ENCODE measurements at places on chromosomes 11 and 22.
A peak's percentile ranks its signal among the peaks of the same experiment; 100 is the strongest.

DNA sequence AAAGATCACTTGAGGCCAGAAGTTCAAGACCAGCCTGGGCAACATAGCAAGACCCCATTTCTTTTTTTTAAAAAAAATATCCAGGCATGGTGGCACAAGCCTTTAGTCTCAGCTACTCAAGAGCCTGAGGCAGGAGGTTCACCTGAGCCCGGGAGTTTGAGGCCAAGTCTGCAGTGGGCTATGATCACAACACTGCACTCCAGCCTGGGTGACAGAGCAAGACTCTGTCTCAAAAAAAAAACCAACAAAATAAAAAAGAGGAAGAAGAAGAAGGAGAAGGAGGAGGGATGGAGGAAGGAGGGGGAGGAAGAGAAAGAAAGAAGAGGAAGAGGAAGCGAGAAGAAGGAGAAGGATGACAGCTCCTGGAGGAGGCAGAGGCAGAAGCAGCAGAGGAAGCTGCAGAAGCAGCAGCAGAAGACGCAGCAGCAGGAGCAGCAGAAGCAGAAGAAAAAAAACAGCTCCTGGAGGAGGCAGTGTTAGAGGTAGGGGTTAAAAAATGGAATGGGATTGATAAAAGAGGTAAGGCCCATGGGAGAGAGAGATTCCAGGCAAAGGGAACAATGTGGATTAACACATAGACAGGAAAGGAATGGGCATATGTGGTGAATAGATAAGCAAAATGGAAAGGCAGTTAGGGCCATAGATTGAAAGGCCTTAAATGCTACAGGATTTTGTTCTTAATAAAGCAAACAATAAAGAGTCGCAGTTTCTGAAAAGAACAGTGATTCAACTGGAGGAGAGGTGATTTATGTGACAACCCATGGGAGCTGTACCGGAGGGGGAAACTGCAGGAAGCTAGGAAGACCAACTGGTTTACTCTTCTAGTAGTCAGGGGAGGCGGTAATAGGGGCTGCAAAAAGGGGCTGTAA is 10.9 kb downstream of the PRCP start:
- DNase-seq = no peak

DNA sequence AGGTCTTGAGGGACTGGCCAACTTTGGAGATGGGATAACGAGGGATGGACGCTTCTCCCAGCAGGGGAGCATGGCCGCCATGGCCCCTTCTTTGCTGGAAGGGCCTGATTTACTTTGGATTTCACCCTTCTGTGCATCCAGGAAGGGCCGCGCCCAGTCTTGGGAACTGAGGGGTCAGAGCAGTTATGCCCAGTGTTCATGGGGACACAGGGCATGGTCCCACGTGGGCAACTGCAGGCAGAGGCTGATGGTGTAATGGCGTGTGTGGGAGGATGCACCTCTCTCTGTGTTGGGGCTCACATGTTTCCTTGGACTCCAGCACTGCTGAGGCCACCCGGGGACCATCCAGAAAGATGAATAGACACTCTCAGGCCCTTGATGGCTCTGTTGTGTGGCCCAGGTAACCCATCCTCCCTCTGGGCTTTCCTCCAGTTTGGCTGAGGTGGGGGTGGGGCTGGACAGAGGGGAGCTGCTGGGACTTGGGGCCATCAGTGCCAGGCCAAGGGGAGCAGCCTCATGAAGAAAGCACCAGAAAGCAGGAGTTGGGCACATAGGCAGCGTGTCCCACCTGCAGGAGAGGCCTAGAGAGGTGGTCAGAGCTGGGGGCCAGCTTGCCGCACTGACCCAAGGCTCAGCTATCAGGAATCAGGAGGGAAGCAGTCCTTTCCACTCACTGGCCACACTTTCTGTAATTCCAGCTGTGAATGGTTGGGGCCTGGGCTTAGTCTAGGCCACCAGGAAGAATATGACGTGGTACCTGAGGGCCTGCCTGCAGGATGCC is 1033.9 kb downstream of the TBC1D22A start:
- DNase-seq = no peak

DNA sequence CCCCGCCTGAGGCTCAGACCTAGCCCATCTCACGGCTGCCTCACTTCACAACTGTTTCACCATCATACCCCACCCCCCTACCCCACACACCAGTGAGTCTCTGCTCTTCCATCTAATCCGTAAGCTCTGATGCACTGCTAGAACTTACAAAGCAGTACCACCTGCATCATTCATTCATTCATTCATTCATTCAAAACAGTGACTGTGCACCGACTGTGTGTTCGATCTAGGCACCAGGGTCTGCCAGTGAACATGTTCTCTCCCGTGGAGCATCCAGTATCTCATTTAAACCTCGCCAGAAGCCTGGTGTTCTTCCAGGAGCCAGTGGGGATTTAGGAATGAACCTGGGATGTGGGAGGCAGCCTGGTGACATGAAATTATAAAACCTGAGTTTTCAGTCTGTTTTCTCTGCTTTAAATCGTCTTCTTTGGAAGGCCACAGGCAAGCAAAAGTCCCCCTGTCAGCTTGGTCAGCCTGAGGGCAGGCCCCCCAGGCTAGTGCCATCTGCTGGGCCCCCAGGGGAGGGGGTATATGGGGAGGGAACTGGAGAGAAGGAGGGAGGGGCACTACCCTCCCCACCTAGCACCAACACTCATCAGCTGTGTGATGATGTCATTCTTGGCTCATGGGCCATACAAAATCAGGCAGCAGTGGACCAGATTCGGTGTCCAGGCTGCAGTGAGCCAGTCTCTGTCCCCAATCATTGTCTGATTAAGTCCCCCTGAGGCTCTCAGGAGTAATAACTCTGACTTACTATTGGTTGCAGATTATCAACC is 18.4 kb downstream of the TMPRSS6 start:
- DNase-seq = no peak

DNA sequence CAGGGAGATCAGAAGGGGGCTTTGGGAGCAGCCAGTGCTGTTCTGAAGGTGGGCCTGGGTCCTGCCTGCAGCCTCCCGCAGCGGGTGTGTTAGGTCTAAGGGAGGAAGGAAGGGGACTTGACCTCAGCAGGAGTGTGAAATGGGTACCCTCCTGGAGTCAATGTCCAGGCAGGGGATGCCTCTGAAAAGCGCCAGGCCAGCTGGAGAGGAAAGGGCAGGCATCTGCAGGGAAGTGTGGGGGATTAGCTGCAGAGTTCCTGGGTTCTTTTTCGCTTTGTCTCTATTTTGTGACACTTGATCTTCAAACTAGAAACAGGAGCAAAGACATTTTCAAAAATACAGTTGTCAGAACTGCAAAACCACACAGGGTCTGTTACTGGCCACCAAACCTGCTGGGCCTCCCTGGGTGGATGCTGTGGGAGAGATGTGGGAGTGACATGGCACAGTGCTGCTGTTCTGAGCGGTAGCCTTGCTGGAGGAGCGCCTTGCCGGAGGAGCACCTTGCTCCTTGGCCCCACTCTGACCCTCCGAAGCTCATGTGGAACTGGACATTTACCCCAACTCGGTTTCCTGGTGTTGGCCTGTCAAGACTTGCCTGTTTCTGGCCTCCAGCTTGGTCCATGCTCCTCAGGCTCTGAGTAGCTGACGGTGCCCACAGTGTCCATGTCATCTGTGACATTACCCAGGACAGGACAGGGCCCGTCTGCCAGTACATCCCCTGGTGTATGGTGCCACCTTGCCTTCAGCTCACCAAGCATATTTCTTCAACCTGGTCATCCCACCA is 25.9 kb downstream of the MED15 start:
- no peak for DNase-seq

GRCh38 chr11:119873761-119874421 is 144.9 kb upstream of the NECTIN1 start:
- no peak for DNase-seq

DNA sequence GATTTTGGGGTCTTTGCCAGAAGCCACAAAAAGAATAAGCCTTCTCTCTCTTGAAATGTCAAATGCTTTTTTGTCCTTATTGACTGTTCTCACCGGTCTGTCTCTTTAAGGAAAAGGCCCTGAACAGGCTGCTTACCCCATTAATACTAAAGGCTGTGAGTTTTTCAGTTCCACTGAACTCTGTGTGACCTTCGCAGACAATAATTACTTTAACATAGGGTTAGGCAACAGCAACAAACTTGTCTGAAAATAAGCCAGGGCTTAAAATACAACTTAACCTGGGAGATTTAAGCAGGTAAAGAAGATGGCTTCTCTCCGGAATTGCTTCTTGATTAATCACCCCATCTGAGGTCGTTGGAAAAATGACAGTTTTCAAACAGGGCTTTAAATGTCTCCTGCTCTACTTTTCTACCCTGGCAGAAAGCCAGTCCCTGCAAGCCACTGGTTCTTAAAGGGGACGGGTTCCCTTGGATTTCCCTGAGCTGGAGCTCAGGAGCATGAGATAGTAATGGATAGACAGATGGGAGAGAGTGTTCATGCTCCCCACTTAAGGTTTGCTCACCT is 69.4 kb downstream of the ARL14EP start:
- DNase-seq = no peak

- DNase-seq = no peak
These were observed 23.8 kb downstream of the TPBGL start for GRCh38 chr11:75264356-75264755.

DNA sequence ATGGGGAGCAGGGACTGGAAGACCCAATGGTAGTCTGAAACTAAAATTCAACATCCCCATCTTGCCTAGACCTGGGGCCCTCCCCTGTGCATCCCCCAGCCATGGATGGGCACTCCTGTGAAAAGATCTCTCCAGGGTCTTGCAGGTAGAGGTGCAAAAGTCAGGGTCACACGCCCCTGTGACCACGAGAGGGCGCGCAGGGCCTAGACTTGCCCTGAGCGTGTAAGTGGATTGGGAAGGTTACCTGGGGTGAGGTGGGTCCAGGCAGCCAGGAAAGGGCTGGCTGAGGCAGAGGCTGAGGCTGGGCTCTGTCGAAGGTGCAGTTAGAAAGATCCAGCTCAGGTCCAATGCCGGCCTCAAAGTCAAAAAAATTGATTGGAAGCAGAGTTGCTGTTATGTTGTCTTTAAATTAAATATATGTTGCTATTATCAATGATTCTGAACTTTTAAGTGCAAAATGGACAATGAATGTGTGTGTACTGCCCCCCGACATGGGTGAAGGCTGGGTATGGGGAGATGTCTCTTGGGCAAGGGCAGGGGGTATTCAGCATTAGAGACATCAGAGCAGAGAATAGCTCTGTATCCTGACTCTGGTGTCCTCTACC is 4.8 kb upstream of the POU2F3 start:
- no peak for DNase-seq

- DNase-seq = no peak
These were observed 164.3 kb downstream of the PGR start for GRCh38 chr11:100965346-100965745.

- no peak for DNase-seq
These were observed 11.9 kb upstream of the PRRG4 start for GRCh38 chr11:32817852-32818183.

DNA sequence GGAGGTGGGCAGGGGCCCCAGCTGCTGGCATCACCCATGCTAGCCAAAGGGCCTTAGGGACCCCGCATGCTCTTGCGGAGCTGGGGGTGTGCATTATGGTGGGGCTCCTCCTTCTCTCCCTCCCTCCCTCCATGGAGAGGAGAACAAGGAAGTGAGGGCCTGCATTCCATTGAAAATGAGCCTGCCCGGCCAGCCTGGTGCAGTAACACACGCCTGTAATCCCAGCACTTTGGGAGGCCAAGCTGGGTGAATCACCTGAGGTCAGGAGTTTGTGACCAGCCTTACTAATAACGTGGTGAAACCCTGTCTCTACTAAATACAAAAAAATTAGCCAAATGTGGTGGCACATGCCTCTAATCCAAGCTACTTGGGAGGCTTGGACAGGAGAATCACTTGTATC is 22.4 kb downstream of the SNAP29 start:
- DNase-seq = no peak

GRCh38 chr11:87739766-87740165 is 435.5 kb downstream of the RAB38 start:
- peak; percentile 56 for DNase-seq

- DNase-seq = no peak
These were observed 684 bp downstream of the MRGPRX2 start for GRCh38 chr11:19059833-19060232.

DNA sequence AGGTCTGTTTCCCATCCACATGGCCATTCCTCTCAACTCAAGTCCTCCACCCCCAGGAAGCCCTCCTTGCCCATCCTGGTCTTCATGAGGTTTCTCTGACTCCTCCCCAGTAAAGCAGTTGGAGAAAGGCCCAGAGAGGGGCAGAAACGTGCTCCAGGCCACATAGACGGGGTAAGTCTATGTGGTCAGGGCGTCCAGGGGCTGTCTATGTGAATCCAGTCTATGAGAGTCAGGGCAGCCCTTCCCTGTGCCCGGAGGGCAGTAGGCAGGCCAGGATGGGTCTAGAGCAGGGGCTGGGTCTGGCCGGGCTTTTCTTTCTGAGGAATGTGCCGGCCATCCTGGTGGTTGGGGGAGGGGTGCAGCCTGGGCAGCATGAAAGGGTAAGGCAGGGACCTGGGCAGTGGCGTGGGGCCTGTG is 11.7 kb downstream of the GUCD1 start:
- no peak for DNase-seq

DNA sequence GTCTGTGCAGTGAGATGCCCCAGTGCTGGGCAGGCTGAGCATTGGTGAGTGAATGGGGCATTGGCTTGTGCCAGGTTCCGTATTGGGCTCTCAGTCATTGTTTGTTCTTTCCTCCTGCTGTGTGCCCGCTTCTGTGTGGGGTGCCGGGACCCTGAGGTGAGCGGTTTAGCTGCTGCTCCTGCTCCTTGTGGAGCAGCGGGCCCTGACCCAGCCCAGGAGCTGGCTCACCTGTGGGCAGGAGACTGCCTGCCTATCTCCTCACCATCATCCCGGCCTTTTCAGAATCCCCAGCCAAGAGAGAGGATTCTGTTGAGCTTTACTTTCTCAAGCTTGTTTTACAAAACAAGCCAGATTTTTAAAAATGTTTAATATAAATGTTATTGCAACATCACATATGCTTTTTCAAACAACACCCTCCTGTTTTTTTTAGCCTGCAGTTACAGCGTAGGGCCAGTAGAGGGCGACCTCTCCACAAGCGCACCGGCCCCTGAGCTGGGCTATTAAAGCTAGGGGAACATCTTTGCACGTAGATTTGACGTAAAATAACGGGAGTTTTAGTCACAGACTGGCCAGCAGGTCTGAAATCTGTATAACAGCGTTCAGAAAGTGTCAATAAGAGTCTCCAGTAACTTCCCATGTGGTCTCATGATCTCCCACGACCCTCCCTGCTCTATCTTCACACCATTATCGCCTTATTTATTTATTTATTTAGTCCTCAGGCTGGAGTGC is 25.1 kb upstream of the RELT start:
- peak; percentile 41 for DNase-seq

- no peak for DNase-seq
These were observed 322.8 kb downstream of the LARGE1 start for GRCh38 chr22:33597274-33597985.

GRCh38 chr22:42977569-42977968 is 37.4 kb downstream of the PACSIN2 start:
- DNase-seq = no peak

Measured in fibroblast of skin of left biceps (primary cell).